ENCODE measurements at places on chromosomes 1 and 21. TPM values are rescaled to one million over a fixed set of nuclear protein-coding genes. Genes with fewer than 3 reads are reported as not detected.

DNA sequence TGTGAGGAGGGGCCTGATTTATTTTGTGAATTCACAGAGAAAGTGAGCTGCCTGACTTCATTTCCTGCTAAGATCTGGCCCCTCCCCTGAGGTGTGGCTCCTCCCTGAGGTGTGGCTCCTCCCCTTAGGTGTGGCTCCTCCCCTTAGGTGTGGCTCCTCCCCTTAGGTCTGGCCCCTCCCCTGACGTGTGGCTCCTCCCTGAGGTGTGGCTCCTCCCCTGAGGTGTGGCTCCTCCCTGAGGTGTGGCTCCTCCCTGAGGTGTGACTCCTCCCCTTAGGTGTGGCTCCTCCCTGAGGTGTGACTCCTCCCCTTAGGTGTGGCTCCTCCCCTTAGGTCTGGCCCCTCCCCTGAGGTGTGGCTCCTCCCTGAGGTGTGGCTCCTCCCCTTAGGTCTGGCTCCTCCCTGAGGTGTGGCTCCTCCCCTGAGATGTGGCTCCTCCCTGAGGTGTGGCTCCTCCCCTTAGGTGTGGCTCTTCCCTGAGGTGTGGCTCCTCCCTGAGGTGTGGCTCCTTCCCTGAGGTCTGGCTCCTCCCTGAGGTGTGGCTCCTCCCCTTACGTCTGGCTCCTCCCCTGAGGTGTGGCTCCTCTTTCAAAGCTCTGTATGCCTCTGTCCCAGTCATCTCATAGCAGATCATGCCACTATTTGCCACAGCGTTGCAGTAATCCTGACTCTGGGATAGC lies 26.9 kb upstream of the LRRC3 start:
- no peak for DNase-seq

- peak; percentile 60 for DNase-seq
Measured at GRCh38 chr1:58755468-58755872, 28.4 kb downstream of the JUN start.

DNA sequence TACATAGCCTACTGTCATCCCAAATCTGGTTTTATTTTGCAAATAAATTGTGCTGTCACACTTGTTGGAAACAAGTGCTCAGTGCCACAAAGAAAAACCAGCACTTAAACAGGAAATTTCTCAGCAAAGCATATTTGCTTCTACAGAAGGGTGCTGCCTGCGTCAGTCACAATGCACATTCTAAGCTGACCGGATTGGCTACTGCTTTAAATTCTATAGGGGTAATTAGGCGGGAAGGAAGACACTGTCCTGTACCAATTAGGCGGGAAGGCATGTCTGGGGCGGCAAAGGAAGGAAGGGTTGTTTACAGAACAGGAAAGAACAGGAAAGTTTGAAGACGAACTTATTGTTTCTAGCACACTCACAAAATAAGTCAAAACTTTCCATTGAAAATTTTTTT lies 2.8 kb downstream of the IFI16 start:
- peak; percentile 69 for DNase-seq

DNA sequence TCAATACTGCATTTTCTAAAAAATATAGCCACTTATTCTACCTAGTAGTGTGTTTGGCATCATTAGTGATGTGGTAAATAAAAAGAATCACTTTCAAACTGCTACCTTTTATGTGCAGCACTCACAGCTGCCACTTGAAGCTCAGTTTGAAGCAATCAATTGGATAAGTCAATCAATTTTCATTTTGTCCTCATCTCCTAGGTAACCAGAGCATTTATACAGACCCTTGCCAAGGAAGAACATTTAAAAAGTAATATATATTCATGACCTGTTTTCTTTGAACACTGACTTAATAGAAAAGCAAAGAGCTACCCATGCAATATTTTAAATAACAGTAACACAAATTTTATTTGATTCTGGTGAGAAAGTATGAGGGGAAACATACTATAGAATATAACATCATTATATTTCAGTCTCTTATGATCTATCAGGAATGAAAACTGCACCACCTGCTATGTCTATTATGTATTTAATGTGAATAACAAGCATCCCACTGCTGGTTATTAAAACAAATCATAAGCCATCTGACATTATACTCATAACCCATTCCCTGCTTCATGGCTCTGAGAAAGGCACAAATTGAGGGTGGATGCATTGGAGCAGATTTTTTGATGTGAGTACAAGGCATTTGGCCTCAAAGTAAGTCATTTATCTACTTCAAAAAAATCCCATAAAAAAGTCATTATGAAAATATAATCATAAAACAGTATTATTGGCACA lies 168.4 kb upstream of the C21orf91 start:
- DNase-seq: peak; percentile 91

DNA sequence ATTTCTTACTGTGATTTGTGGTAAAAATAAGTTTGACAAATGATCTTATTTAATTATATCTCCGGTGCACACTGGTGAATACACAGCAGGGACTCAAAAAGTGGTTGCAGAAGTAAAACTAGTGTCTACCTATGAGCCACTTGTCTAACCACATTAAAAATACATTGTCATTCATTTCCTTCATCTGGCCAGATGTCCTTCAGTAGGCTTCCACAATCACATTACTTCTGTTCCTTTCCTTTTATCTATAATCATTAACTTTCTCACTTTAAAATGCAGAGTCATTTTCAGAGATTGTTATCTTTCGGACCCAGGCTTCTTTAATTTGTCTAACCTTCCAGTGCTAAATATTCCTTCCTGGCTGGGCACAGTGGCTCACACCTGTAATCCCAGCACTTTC lies 3.0 kb downstream of the RBBP5 start:
- no peak for DNase-seq

DNA sequence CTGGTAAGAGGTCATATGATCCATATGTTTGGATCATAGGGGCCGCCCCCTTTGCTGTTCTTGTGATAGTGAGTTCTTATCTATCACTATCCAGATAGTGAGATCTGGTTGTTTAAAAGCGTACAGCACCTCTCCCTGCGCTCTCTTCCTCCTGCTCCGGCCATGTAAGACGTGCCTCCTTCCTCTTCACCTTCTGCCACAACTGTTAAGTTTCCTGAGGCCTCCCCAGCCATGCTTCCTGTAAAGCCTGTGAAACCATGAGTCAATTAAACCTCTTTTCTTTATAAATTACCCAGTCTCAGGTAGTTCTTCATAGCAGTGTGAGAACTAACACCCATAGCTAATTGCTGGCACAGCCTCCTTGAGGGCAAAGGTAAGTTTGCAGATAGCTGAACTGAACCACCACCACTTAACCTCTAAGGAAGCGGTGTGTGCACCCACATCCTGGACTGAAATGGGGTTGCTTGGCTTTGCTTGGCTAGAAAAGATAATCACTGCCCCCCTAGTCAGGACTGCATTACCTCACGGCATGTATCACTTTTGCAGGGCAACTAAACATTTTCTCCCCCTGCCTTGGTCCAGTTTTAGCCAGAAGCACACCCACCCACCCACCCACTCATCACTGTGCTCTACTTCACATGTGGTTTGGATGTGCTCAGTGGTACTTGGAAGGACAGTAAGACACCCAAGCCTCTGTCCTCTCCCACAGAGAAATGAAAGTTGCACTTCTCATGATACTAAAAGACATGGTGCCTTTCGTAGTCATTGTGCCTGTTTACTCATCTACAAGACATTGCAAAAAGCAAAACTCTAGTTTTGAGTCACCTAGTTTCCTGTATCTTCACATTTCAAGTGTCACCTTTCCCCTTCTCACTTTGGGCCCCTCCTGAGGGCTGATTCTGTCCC lies 23.1 kb upstream of the PTAFR start:
- DNase-seq: no peak

- no peak for DNase-seq
Measured at GRCh38 chr1:16082283-16083038, 9.0 kb upstream of the FAM131C start.

DNA sequence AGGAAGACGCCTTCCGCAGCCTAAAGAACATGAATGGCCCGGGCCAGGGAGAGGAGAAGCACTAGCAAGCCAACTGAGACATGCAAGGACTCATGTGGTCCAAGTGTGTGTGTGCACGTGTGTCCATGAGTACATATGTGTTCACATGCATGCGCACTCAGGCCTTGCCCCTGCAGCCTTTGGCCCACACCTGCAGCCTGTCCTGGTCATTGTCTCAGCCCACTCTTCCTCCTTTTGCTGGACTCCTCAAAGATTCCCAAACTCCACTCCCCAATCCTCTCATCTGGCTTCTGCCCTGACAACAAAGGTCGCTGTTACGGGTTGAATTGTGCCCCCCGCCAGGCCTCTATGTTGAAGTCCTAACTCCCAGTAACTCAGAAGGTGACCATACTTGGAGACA lies 21.9 kb downstream of the CDCA8 start:
- DNase-seq: no peak

DNA sequence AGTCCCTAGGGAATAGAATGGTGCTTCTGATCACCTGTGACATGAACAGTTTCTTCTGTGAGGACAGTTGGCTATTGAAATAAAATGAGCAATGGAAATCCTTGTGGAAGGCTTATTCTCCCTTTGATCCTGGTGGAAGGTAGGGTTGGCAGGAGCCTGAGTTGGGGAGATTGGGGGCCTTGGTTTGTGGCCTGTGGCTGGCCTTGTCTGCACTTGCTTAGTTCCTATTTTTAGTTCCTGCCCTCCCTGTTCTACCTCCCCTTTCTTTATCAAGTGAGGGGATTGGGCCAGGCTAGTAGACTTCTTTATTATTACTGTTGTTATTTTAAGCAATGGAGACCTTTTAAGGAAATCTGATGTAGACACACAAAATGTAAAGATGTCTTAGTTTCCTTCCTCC lies 8.2 kb downstream of the DMRTB1 start:
- DNase-seq: no peak

DNA sequence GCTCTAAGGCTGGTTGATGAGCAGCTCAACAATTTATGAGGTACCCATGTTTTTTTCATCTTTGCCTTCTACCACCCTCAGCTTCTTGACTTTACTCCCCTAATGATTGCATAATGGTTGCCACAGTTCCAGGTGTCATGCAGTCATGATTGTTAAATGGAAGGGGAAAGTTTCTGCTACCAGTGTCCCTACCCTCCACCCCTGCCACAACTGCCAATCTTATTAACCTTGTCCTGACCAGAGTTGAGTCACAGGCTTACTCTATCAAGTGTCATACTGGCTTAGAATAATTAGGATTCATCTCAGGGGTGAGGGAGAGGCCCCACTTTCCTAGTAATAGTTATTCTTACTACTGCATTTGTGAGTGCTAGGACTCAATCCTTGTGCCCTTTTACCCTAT lies 7.9 kb upstream of the FUBP1 start:
- DNase-seq: no peak

DNA sequence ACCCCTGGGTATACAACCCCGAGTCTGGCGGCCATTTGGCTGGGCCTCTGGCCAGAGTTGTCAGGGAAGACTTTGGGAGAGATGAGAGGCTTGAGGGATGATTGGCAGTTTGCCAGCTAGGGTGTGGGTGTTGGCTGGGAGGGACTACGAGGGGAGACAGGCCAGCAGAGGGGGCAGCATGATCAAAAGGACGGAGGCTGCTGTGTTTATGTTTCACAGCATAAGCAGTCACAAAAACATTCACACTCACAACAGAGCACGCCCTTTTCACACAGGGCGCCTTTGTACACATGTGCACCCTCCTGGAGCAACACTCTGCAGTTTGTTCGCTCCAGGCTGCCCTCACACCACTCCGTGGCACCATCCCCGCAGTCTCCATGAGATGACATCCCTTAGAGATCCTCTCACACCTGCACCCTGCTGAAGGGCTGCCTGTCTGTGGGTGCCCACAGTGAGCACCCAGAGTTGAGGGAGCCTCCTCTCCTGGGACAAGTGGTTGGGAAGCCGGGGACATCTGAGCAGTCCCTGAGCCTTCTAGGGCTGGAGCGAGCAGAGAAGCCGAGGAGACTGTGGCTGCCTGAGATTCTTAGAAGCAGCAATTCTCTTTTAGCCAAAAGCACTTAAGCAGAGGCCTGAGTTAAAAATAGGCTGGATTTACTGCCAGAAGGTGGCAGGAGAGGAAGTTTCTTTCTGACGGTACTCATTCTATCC lies 15.4 kb downstream of the EFNA3 start:
- DNase-seq: peak; percentile 89

GRCh38 chr1:236692128-236692527 lies 5.8 kb downstream of the ACTN2 start:
- no peak for DNase-seq

GRCh38 chr1:213260311-213261075 lies 209.5 kb downstream of the RPS6KC1 start:
- DNase-seq: no peak

- DNase-seq: no peak
Measured at GRCh38 chr21:37525810-37526209, 159.2 kb downstream of the DYRK1A start.

GRCh38 chr1:110857964-110858948 lies 14.7 kb upstream of the CD53 start:
- DNase-seq: no peak

- peak; percentile 50 for DNase-seq
Measured at GRCh38 chr1:101235696-101236515, 913 bp upstream of the S1PR1 start.

- no peak for DNase-seq
Measured at GRCh38 chr1:19203440-19203839, 6.6 kb downstream of the UBR4 start.

Gene RORC
- polyA plus RNA-seq: 3.8 TPM

Gene LCE1A
- polyA plus RNA-seq: not detected

Gene PCBP3
- 0.76 TPM for polyA plus RNA-seq

Gene RPRD2
- 27.3 TPM for polyA plus RNA-seq

Gene NGF
- 2.0 TPM for polyA plus RNA-seq

Gene OTUD3
- 8.4 TPM for polyA plus RNA-seq

Gene ALX3
- polyA plus RNA-seq: not detected

Gene GJA4
- 53.9 TPM for polyA plus RNA-seq
